Muscle of leg (tissue), 16 donors: ENCODE measurements at places on chromosomes 2 and 18. TPM values are rescaled to one million over a fixed set of nuclear protein-coding genes. Genes with fewer than 3 reads are reported as not detected.

Gene GPR45
- not detected for total RNA-seq

Gene HOXD9
- total RNA-seq = 0.75 TPM

Gene MEP1B
- 0.18 TPM for total RNA-seq

Gene RAPGEF4
- 1.2 TPM for total RNA-seq

Gene ACP1
- total RNA-seq = 96.6 TPM

DNA sequence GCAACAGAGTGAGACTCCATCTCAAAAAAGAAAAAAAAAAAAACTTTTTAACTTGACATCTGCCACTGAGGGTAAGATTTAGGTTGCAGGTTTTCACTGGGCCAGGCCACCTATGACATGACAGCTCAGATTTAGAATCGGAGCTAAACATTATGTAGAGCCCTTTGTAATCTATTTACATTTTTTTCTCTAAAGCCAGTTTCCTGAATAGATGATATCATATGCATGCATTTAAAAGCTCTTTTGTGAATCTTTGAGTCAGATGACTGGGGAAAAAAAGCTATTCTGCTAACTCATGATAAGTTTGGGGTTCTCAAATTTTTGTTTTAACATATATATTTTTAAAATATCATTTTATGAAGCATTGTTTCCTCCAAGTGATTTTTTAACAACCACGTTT lies 21.3 kb downstream of the PRKAG3 start:
- DNase-seq = no peak

DNA sequence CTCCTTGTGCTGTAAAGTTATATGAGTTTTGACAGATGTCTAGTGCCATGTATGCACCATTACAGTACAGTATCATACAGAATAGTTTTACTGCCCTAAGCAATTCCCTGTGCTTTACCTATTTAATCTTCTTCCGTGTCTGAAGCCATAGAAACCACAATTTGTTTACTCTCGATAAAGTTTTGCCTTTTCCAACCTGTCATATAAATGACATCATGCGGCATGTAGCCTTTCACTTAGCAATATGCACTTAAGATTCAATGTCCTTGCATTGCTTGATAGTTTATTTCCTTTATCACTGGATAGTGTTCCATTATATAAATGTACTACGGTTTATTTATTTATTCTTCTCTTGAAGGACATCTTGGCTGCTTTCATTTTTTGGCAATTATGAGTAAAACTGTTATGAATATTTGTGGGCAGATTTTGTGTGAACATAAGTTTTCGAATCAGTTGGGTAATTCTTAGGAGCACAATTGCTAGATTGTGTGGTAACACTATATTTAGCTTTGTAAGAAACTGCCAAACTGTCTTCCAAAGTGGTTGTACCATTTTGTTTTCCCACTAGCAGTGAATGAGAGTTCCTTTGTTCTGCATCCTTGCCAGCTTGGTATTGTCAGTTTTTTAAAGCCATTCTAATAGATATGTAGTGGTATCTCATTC lies 136.8 kb upstream of the MAP3K20 start:
- DNase-seq = no peak

GRCh38 chr2:219684721-219685689 lies 57.6 kb downstream of the SLC4A3 start:
- DNase-seq = peak; percentile 70

DNA sequence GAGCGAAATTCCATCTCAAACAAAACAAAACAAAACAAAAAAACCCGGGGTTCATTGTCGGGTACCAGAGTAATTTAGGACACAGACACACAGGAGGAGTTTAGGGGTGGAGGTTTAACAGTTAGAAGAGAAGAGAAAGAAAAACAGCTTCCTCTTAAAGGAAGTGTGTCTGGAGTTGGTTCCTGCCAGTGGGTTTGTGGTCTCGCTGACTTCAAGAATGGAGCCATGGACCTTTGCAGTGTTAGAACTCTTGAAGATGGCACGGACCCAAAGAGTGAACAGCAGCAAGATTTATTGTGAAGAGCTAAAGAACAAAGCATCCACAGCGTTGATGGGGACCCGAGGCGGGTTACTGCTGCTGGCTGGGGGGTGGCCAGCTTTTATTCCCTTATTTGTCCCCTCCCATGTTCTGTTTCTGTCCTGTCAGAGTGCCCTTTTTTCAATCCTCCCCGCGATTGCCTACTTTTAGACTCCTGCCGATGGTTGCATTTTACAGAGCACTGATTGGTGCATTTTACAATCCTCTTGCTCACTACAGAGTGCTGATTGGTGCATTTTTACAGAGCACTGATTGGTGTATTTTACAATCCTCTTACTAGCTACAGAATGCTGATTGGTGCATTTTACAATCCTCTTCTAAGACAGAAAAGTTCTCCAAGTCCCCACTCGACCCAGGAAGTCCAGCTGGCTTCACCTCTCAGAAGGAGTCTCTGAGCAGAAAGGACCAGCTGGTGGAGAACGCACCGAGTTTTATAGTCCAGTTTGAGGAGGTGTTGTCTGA lies 28.7 kb upstream of the ATP8B1 start:
- no peak for DNase-seq

DNA sequence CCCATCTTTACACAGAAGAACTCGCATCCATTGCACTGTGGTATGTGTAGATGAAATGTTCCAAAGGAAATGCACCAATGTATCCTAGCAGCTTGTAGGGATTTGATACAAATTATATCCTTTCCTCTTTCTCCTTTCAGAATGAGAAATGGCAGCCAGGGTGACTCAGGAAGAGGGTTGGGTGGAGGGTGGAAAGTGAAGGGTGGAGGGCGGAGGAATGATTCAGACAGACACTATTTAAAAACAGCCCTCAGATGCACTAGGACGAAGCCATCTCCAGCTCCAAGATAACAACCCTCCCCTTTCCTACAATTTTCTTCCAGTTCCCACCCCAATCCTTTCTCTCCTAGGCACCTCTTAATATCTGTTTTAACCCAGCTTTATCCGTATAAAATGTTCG lies 96.2 kb upstream of the STK39 start:
- DNase-seq = no peak

DNA sequence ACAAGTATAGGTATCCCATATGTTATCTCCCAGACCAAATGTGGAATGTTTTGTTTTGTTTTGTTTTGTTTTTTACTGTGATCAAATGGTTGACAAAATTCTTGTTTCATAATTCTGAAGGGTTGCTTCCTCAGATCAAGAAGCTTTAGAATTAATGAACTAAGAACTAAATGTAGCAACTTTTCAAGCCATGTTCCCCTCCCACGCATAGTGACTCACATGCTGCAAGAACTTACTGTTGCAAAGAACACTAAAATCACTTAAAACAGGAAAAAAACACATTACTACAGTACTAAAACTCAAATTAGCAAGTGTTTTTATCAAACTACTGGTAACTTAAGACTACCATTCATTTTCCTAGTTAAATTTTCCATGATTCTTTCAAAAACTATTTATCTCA lies 30.6 kb downstream of the HNRNPLL start:
- no peak for DNase-seq

- no peak for DNase-seq
Measured at GRCh38 chr2:38138996-38139395, 63.0 kb upstream of the CYP1B1 start.
